ENCODE measurements at places on chromosomes 5 and 9. TPM values are rescaled to one million over a fixed set of nuclear protein-coding genes. Genes with fewer than 3 reads are reported as not detected.

SLC34A1 gene
- total RNA-seq, result 0.23 TPM

- H3K4me1 ChIP-seq, result peaks cover 55% of the 10 kb centered on the region
- DNase-seq, result no peak
- peak overlapping the region; percentile 77 for H3K27ac ChIP-seq
- no peaks in the 10 kb centered on the region for H3K36me3 ChIP-seq
These were observed 161.0 kb upstream of the CCDC152 start for GRCh38 chr5:42595597-42595996.

DNA sequence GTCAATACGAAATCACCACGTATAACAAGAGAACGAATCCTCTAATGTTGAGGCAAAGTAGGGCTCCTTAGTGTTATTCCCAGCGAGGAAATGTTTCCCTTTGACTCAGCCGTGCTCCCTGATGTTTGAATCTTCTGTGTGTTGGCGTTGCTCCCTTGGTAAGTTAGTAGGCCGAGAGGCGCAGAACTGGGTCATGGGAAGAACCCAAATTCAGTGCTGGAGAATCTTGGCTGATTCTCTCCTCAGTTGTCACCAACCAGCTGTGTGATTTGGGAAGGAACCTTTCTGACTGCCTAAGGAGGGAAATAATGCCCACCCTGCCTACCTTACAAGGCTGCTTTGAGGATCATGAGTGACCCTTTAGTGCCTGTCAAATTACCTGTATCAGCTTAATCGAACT, 22.5 kb downstream of the PRKACG start:
- H3K27ac ChIP-seq, result no peak overlapping the region
- no peaks in the 10 kb centered on the region for H3K36me3 ChIP-seq
- no peaks in the 10 kb centered on the region for H3K4me1 ChIP-seq
- no peak for DNase-seq
- no peaks in the 10 kb centered on the region for H3K27me3 ChIP-seq

DNA sequence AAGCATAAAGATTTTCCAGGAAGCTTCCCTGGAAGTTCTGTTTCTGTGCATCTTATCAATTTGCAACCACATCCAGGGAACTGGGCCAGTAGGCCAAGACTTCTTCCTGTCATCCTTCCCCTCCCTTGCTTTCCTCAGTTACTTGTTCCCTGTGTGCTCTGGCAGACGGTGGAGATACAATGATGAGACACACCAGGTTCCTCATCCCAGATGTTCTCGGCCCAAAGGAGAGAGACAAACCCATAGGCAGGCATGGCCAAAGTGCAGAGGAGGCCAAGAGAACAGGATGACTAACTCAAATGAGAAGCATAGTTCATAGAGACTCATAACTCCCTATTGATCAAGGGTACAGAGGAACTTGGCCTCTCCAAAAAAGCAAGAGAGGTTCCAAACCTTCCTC, 652.6 kb downstream of the CCDC171 start:
- H3K27me3 ChIP-seq, result no peaks in the 10 kb centered on the region
- H3K27ac ChIP-seq, result no peak overlapping the region
- DNase-seq, result no peak
- H3K4me3 ChIP-seq, result no peak overlapping the region
- no peaks in the 10 kb centered on the region for H3K36me3 ChIP-seq
- H3K4me1 ChIP-seq, result no peaks in the 10 kb centered on the region

- no peaks in the 10 kb centered on the region for H3K27me3 ChIP-seq
- peaks cover 9% of the 10 kb centered on the region for H3K36me3 ChIP-seq
- no peak overlapping the region for H3K27ac ChIP-seq
- no peak for DNase-seq
These were observed 76.5 kb downstream of the KDM4C start for GRCh38 chr9:6834306-6834705.

DNA sequence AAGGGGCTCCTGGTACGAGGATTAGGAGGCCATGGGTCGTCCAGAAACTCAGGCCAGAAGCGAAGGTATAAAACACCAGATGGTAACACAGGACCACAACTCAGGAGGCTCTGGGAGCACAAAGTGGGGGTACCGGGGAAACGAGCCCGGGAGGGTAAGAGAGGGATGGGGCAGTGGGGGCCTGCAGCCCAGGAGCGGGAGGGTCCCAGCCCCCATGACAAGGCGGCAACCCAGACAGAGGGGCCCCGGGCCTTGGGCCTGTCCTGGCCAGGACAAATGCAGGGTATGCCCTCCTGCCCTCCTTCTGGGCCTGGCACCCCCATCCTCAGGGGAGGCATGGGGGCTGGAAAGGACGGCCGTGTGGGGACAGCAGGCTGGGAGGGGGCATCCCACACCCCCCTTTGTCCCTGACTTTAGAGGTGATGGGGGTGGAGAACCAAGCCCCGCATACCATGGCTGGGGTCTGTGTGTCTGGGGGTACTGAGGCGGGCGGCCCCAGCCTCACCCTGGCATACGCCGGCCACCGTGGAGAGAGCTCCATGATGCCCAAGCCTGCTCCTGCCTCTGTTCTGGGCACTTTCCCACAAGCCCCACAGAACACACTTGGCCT, 47.0 kb upstream of the EXOC3 start:
- DNase-seq, result peak; percentile 26
- no peak overlapping the region for H3K4me3 ChIP-seq
- H3K27ac ChIP-seq, result no peak overlapping the region
- no peaks in the 10 kb centered on the region for H3K36me3 ChIP-seq
- no peaks in the 10 kb centered on the region for H3K27me3 ChIP-seq
- H3K4me1 ChIP-seq, result no peaks in the 10 kb centered on the region

- no peaks in the 10 kb centered on the region for H3K36me3 ChIP-seq
- H3K27ac ChIP-seq, result peak overlapping the region; percentile 79
- no peak overlapping the region for H3K4me3 ChIP-seq
- DNase-seq, result no peak
- peaks cover 83% of the 10 kb centered on the region for H3K4me1 ChIP-seq
These were observed 34.6 kb downstream of the RXRA start for GRCh38 chr9:134360897-134361296.

NEUROG1 gene
- not detected for total RNA-seq

All from liver (tissue), 10 donors.